HT1080 (cell line): ENCODE measurements at places on chromosomes 7 and 10. TPM values are rescaled to one million over a fixed set of nuclear protein-coding genes. Genes with fewer than 3 reads are reported as not detected.

Gene CFAP46
- 0.35 and 0.53 TPM in 2 replicates for total RNA-seq

Gene ZMIZ2
- total RNA-seq, result 11.9 and 17.8 TPM in 2 replicates

Gene IFIT1
- 3.2 and 3.5 TPM in 2 replicates for total RNA-seq

Gene RASSF4
- total RNA-seq, result 6.6 and 7.8 TPM in 2 replicates

Gene ZNF138
- total RNA-seq, result 5.5 and 5.6 TPM in 2 replicates

Gene WNT8B
- not detected in 2 replicates for total RNA-seq

Gene NUTM2E
- total RNA-seq, result not detected in 2 replicates

Gene CUBN
- total RNA-seq, result 0.90 and 1.3 TPM in 2 replicates

Gene MEIG1
- total RNA-seq, result not detected in 2 replicates

- DNase-seq, result no peak
These were observed 80.7 kb upstream of the HDAC9 start for GRCh38 chr7:18414885-18415284.

- DNase-seq, result no peak
These were observed 299 bp upstream of the PBLD start for GRCh38 chr10:68333058-68333395.

DNA sequence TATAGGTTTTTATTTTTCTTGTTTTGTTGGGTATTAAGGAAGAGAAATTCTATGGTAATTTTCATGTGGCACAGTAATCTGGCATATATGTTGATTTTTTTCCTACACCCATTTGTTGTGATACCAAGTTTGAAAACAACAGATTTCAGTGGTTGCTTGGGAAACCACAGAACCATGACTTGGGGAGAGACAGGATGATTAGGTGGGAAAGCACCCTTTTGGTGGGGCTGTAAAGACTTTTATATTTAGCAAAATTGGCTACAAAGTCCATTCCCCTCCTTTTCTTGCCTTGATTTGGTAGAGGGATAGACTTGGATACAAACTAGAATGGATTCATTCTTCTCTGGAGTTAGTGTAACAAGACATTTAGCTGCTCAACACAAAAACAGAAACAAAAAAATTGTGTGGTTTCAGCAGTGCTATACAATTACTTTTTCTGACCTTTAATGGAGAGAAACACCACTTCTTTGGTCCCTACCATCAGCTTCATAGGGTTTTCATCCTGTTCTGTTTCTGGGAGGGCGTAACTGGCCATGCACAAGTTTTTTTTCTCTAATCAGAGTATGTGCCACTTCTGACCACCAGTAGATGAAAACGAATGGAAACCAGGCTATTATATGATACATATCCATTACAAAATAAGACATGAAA is 52.7 kb downstream of the FIGNL1 start:
- DNase-seq, result no peak

GRCh38 chr7:157176771-157177170 is 38.0 kb downstream of the UBE3C start:
- no peak for DNase-seq

DNA sequence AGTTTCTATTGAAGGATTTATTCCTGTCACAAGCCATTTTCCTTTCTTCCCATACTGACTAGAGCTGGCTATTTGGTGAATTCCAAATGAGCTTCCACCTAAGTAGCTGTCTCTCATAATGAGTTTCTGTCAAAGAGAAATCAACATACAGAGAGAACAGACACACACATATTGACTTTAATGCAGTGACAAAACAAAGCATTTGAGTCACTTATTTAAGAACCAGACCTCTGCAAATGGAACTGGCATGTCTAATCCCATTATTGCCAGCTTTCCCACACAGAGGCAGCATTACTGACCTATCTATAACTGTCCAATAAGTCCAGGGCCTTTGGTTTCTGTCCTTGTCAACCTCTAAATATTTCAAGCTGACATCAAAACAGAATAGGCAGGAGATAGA is 179.3 kb upstream of the CSTF2T start:
- no peak for DNase-seq

- DNase-seq, result no peak
These were observed 1.1 kb upstream of the HOXA13 start for GRCh38 chr7:27200761-27201579.

- no peak for DNase-seq
These were observed 4.1 kb downstream of the BAIAP2L1 start for GRCh38 chr7:98396768-98397167.

- no peak for DNase-seq
These were observed 82.9 kb downstream of the ST7 start for GRCh38 chr7:117036053-117036669.

GRCh38 chr10:101570428-101571270 is 17.4 kb downstream of the POLL start:
- DNase-seq, result no peak
